ENCODE measurements at places on chromosomes 7 and 10.

DNA sequence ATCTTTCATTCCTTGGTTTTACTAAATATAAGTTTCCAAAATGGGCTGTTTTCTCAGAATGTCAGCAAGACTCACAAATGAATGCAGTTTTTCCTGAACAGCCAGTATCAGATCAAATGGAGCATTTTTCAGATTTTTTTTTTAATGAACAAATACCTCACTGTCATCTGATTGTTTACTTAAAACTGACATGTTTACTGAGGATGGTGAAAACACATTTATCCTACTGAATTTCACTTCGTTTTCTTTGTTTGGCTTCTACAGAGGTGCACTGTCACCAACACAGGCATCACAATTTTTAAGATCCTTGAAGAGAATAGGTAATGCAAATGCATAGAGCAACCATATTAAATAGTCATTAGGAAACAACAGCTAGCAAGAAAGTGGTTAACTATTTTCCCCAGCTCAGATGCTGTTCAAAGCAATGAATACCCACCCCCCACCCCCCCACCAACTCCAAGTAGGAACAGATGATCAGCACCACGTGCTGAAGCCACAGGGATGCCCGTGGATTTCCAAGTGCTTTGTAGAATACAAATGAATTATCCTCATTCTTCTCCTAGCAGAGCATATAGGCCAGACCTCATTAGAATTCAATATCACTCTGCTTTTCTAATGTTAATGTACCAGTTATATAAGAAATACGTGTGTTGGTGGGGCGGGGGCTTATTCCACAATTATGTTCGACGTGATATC, 205.9 kb downstream of the SKAP2 start:
- DNase-seq = no peak

DNA sequence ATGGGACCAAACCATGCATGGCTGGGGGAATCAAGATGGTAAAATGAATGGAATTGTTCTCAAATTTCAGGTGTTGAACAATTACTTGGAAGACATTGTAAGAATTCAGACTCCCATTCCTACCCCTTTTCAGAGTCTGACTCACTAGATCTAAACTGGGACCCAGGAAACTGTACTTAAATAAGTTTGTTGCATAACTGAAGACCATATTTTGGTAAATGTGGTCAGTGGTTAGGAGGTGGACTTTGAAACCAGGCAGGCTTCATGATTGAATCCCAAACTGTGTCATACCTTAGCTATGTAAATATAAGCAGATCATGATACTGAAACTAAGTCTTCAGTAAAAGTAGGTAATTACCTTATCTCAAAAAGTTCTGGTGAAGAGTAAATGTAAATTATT, 41.7 kb downstream of the ZWINT start:
- DNase-seq = peak; percentile 46

GRCh38 chr7:101397770-101398324, 35.2 kb downstream of the COL26A1 start:
- DNase-seq = no peak

DNA sequence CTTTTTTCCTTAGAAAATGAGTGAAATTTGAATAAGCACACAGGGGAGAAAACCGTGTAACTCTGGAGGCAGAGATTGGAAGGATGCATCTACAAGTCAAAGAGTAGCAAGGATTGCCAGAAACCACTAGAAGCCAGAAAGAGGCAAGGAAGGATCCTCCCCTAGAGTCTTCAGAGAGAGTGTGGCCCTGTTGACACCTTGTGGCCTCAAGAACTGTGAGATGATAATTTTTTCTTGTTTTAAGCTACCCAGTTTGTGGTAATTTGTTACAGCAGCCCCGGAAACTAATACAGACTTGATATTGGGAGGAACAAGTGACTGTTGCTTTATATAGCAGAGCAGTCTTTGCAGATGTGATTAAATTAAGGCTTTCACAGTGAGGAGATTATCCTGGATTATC, 3.6 kb upstream of the GIMAP7 start:
- DNase-seq = no peak

DNA sequence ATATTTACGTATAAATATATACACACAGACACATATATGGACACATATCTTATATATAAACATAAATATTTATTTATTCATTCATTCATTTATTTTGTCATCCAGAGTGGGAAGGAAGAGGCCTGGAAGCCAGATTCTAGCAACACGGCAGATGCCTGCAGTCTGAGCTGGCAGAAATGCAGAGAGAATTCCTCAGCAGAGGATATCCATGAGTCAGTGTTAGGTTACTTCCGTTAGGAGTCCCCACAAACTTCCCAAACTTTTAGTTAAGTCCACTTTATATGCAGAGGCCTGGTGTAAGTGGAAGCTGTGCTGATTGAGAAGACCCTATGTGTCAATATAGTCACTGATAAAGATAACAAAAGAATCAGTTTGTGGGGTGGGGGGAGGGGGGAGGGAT, 89.6 kb downstream of the PPP1R17 start:
- DNase-seq = no peak

DNA sequence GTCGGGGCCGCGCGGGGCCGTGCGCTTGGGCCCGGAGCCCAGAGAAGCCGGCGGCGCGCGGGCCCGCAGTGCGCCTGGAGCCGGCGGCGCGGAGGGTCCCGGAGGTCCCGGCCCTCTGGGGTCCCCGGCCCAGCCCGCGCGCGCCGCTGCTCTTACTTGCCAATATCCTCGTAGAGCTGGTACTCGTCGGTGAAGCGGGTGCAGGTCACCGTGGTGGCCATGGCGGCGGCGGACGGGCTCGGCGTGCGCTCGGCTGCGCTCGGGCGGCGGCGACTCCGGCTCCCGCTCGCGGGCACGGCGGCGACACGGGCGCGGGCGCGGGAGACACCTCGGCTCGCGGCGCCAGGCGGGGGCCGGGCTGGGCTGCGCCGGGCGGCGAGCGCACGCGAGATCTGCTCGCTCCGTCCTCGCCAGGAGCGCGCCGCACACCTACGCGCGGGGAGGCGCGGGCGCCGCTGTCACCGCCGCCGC, at the start of gene CAMK2B:
CAMK2B (minus strand) TSS at position 394 of the 471 bp plus-strand sequence; CDS start at position 221, 173 bp downstream.
- no peak for DNase-seq

DNA sequence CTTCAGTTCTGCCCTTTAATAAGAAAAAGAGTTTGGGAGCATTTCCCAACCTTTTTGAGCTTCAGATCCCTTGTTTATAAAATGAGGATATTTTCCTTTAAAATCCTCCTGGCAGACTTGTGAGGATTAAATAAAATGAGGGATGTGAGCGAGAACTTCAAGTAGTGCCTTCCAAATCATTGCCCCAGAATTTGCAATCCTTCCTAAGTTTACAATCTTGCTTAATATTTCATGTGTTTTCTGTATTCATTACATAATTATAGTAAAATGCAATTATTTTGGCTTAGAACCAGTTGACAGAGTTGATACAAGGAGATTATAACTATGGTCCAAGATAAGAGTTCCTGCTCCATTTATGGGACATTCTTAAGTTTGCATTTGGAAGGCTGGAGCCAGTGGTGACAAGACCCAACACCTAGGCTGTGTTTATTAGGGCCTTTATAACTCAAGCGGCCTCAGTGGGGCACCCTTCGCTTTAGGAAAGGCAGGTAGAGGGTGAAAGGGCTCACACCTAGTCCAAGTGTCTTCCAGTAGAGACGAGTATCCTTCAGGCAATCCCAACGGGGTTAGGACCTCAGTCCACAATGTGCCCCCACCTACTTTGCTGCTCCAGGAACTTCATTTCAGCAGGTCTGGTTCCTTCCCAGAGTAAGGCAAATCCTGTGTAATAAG, 317.5 kb downstream of the WDR11 start:
- no peak for DNase-seq

- DNase-seq = no peak
Observed at GRCh38 chr10:104880624-104881398, 239.7 kb downstream of the SORCS3 start.

Data from OCI-M1 (cell line).